ENCODE measurements at places on chromosomes 12 and 14.

- no peaks in the 10 kb centered on the region for H3K27me3 ChIP-seq
- no peaks in the 10 kb centered on the region for H3K36me3 ChIP-seq
- no peak overlapping the region for H3K27ac ChIP-seq
- H3K4me3 ChIP-seq: no peak overlapping the region
Measured at GRCh38 chr14:38122241-38122640, 85.5 kb upstream of the SSTR1 start.

DNA sequence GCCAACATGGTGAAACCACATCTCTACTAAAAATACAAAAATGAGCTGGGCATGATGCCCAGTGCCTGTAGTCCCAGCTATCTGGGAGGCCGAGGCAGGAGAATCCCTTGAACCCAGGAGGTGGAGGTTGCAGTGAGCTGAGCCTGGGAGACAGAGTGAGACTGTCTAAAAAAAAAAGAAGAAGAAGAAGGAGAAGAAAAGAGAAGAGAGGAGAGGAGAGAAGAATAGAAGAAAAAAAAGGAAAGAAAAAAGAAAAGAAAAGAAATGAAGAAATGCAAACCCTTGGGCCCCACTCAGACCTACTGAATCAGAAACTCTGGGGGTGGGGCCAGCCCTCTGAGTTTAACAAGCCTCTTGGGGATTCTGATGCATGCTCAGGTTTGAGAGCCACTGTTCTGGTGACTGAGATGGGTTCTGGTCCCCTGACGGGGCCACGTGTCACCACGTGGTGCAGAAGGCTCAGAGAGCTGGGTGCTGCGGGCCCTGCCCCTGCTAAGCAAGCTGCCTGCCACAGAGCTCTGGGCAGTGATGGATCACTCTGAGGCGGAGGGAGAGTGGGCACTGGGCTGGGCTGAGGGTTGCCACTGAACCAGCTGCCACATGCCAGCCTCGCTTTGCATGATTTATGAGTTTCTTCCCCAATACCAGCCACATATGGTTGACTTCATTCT lies 37.5 kb downstream of the ERH start:
- no peaks in the 10 kb centered on the region for H3K27me3 ChIP-seq
- no peak overlapping the region for H3K4me3 ChIP-seq
- H3K27ac ChIP-seq: no peak overlapping the region
- H3K4me1 ChIP-seq: no peaks in the 10 kb centered on the region
- no peak for DNase-seq

GRCh38 chr12:68499616-68500015 lies 111.1 kb upstream of the RAP1B start:
- no peak overlapping the region for H3K4me3 ChIP-seq
- H3K27ac ChIP-seq: no peak overlapping the region
- no peaks in the 10 kb centered on the region for H3K4me1 ChIP-seq
- no peak for DNase-seq
- H3K27me3 ChIP-seq: no peaks in the 10 kb centered on the region
- H3K36me3 ChIP-seq: no peaks in the 10 kb centered on the region

- DNase-seq: no peak
- H3K4me3 ChIP-seq: no peak overlapping the region
- no peak overlapping the region for H3K27ac ChIP-seq
- H3K27me3 ChIP-seq: no peaks in the 10 kb centered on the region
- no peaks in the 10 kb centered on the region for H3K4me1 ChIP-seq
Measured at GRCh38 chr12:123836292-123836691, 74.2 kb downstream of the DNAH10 start.

DNA sequence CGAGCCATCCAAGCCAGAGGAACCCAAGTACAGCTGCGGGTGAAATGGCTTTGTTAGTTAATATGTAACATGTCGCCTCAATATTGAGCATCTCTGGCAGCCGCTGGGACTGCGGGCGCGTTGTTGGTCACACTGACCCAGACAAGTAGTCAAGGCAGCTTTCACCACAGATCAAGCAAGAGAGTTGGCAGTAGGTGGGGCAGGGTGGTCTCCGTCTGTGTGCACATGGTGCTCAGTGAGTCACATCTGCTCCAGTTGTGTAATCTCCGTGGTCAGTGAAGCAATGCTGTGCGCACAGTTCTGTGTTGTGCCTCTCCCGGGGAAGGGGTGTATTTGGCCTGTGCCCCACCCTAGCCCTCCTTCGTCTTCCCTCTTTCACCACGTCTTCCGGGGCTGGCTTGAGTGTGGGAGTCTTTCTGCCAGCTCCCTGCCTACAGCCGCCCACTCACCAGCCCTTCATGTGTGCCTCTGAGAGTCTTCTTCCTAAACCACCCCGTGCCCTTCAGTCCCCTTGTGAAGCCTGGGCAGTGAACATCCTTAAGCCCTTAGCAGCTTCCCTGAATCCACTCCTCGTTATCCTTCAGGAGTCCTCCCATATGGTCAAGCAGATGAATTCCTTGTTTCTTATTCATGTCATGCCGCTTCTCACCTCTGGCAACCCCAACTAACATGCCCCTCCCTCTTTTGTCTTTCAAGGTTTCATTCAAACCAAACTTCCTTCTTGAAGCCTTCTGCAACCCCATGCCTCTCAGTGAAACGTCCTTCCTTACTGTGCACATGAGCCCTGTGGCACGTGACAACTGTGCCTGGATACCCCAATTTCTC lies 242.1 kb downstream of the CACNA1C start:
- H3K36me3 ChIP-seq: no peaks in the 10 kb centered on the region
- no peaks in the 10 kb centered on the region for H3K4me1 ChIP-seq
- peak; percentile 59 for DNase-seq
- no peak overlapping the region for H3K4me3 ChIP-seq
- H3K27ac ChIP-seq: no peak overlapping the region
- H3K27me3 ChIP-seq: no peaks in the 10 kb centered on the region

- no peak overlapping the region for H3K4me3 ChIP-seq
- no peak overlapping the region for H3K27ac ChIP-seq
- no peaks in the 10 kb centered on the region for H3K27me3 ChIP-seq
- no peak for DNase-seq
- H3K4me1 ChIP-seq: no peaks in the 10 kb centered on the region
- no peaks in the 10 kb centered on the region for H3K36me3 ChIP-seq
Measured at GRCh38 chr14:94126800-94127199, 2.6 kb downstream of the IFI27L2 start.

GRCh38 chr12:54407183-54407905 lies 11.7 kb downstream of the ITGA5 start:
- DNase-seq: no peak
- H3K4me3 ChIP-seq: no peak overlapping the region
- peaks cover 91% of the 10 kb centered on the region for H3K36me3 ChIP-seq

DNA sequence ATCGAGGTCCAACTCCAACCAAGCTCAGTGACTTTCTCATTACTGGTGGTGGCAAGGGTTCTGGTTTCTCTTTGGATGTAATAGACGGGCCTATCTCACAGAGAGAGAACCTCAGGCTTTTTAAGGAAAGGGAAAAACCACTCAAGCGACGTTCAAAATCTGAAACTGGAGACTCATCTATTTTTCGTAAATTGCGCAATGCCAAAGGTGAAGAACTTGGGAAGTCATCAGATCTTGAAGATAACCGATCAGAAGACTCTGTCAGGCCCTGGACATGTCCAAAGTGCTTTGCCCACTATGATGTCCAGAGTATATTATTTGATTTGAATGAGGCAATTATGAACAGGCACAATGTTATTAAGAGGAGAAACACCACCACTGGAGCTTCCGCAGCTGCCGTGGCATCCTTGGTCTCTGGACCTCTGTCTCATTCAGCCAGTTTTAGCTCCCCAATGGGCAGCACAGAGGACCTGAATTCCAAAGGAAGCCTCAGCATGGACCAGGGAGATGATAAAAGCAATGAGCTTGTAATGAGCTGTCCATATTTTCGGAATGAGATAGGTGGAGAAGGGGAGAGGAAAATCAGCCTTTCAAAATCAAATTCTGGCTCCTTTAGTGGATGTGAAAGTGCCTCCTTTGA lies 343.5 kb upstream of the RGS6 start:
- DNase-seq: no peak
- H3K4me1 ChIP-seq: peaks cover under 1% of the 10 kb centered on the region
- H3K4me3 ChIP-seq: no peak overlapping the region
- peaks cover 18% of the 10 kb centered on the region for H3K36me3 ChIP-seq
- no peaks in the 10 kb centered on the region for H3K27me3 ChIP-seq
- no peak overlapping the region for H3K27ac ChIP-seq

GRCh38 chr12:80472911-80473500 lies 29.0 kb downstream of the PTPRQ start:
- peak; percentile 76 for DNase-seq
- no peak overlapping the region for H3K27ac ChIP-seq
- no peak overlapping the region for H3K4me3 ChIP-seq
- no peaks in the 10 kb centered on the region for H3K36me3 ChIP-seq
- H3K27me3 ChIP-seq: no peaks in the 10 kb centered on the region
